NCI-H510A treated with DMSO at 0.1 percent for 48 hours (cell line): ENCODE measurements at places on chromosomes 6 and 20.

DNA sequence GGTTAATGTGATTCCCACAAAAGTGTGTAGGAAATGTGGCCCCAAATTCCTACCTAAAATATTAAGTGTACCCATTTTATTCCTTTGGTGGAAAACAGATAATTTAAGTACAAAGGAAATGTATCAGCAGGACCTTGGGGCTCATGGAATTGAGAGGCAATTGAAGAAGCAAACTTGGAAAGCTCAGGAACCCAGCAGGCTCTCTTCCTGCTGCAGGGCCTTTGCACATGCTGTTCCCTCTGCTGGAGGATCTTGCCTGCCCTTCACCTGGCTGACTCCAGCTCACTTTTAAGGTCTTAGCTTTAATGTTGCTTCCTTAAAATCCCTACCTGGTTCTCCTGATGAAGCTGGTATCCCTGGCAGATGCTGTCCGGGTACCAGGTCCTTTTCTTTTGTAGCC, 9.8 kb upstream of the BLCAP start:
- DNase-seq, result no peak

DNA sequence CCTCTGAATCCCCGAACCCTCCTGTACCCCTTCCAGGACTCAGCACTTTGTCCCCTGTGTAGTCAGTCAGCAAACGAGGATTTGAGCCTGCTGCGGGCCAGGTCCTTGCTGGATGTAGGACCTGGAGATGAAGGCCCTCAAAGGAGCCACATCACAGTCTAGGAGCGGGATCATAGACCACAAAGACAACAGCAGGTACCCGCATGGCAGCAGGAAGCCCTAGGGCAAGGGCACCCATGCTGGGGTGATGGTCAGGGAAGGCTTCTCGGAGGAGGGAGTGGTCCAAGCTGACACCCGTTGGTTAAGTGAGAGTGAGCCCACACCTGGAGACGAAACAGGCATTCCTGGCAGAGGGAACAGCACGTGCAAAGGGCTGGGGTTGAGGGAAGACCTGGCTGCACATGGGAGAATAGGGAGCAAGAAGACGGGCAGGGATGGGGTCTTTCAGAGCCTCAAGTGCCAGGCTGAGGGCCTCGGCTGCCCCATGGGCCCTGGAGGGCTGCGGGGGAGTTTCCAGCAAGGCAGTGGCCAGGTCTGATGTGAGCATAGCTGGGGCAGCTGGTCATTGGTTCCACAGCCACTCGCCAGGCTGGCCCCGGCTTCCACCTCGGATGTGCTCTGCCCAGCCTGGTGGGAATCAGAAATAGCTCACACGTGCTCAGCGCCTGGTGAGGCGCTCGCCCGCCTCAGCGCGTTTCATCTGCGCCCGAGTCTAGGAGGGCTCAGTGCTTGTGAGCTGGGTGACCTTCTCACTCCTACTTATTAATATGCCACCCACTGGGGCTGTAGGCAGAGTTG, 15.0 kb downstream of the DLGAP4 start:
- no peak for DNase-seq

GRCh38 chr20:50198180-50198666, 7.6 kb downstream of the CEBPB start:
- no peak for DNase-seq

DNA sequence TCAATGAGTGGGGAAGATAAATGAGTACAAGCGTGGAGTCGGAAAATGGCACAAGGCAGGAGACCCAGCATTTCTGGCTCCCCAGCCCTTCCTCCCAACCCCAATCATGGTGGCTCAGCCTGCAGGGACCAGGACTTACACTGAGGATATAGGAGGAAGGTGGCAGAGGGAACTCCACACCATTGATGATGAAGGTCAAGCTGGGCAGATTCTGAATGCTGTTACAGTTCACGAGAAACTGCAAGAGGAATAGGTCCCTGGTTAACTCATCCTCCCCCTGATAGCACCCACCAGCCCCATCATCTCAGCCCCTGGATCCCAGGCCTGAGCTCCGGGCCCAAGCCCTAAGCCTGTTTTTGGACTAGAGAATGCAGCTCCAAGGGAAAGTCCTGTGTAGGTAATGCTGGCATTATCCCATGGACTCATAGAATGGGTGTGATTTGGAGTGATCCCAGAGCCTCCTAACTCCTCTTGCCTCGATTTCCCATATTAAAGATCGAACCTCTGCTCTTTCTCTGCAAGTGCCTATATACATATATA, 2.3 kb upstream of the TFEB start:
- no peak for DNase-seq

DNA sequence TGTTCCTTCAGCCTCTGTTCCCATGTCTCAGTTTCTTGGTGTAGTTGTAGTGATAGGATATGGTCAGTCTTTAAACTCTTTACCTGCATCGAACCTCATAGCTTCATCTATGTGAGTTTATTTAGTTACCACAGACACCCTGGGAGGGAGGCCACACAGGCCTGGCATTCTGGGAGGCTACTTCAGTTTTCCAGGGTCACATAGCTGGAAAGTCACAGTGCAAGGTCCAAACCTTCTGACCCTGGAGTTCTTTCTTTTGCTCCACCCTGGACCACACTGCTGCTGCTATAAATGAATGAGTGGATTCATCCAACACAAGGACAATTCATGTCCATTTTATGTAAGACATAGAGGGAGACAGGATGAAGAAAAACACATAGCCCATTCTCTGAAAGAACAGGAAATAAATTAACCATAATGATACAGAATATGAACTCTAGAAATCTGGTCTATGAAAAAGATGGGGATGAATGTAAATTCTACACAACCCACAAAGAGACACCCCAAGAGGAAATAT, 60.8 kb downstream of the LAMA4 start:
- DNase-seq, result no peak

GRCh38 chr6:105934708-105935107, 151.4 kb upstream of the PRDM1 start:
- no peak for DNase-seq

DNA sequence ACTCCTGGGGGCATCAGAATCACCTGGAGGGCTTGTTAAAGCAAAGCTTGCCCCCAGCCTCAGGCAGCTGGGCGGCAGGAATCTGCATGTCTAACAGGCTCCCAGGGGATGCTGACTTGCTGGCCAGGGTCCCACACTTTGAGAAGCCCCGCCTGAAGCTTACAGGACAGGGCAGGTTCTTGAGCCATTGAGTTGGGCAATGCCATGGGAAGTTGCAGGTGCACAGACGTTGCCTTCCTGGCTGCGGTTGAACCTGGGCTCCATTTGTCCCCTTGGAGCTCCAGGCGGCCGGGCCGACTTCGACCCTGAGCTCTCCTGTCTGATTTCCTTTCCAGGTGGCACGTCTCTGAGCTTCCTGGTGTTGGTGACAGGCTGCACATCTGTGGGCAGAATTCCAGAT, 46.8 kb downstream of the SYNJ2 start:
- DNase-seq, result no peak

DNA sequence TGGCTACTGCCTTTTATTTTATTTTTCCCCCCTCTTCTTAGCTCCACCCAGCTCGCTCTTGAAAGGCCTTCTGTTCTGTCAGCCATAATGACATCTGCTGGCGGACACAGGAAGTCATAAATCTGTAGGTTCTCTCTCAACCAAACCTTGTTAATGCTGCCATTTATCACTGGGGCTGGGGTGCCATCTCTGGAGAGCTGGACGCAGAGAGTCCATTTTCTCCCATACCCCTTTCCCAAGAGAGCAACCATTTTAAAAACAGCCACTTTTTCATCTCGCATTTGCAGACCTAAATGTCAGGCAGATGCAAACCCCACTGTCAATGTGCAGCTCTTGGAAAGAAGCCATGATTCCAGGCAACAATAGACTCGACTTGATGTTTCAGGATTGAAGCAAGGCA, 13.0 kb upstream of the TSHZ2 start:
- DNase-seq, result peak; percentile 96

GRCh38 chr6:150567380-150567779, 32.3 kb upstream of the PLEKHG1 start:
- no peak for DNase-seq

- DNase-seq, result no peak
Observed at GRCh38 chr20:4283016-4283415, 267.7 kb upstream of the RNF24 start.

DNA sequence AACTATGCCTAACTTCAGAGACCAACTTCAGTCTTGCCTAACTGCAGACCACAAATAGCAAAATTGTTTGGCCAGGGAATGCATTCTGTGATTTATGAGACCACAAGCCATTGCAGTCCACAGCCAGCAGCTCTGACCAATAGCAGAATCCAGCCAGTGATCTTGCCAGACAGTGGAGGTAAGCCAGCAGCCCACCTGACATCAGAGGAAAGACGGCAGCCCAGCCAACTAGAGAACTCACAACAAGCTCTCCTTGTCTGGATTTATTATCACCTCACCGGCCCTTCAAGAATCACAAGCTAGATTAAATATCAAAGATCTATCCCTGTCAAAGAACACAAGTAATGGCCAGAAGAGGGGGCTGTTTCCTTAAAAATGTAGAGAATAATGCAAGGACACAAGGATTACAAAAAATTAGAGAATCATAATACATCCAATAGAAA, 66.5 kb upstream of the SLC35F1 start:
- DNase-seq, result peak; percentile 39

GRCh38 chr6:53258076-53258773, 90.5 kb downstream of the ELOVL5 start:
- DNase-seq, result no peak

GRCh38 chr20:47934761-47935160, 149.5 kb upstream of the SULF2 start:
- DNase-seq, result no peak
